Activated CD4-positive, alpha-beta T cell treated with anti-CD3 and anti-CD28 coated beads for 24 hours (primary cell): ENCODE measurements at places on chromosomes 12 and 14.

- no peak for DNase-seq
Measured at GRCh38 chr14:72849222-72849621, 44.7 kb downstream of the DPF3 start.

DNA sequence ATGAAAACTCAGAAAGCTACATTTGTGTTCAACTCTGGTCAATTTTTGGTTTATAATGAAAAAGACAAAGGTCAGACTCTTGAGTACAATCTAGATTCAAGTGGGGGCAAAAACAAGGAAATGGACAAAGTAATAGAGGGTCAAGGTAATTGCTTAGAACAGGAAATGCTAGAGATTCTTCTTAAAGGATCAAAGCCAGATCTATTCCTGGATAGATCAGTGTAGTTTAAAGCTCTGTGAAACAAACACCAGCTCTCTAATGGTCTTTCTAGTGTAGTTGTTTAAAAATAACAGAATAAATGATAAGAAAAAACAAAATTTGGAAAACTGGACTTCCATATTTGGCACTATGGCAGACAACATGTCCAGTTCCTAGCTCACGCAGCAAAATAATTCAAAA lies 70.7 kb upstream of the SLC8A3 start:
- no peak for DNase-seq

- DNase-seq = no peak
Measured at GRCh38 chr12:50032854-50033581, 7.7 kb upstream of the RACGAP1 start.

DNA sequence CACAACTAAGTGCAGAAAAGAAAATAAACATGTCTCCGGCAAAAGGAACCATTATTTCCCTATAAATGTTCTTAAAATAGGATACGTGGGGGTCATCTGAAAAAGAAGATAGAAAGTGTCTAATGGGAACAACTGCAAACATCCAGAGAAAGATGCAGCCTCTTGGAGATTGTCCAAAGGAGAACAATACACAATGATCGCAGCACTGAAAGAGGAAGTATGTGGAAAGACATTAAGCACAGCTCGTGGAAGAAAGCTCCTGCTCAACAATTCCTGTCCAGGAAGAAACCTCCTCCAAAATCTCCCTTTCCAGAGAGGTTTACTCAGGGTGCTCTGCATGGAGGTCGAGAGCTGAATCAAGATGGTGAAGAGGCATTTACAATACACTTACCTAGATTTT lies 2.5 kb upstream of the LALBA start:
- DNase-seq = no peak

GRCh38 chr12:26636710-26637328 lies 196.2 kb downstream of the ITPR2 start:
- no peak for DNase-seq

GRCh38 chr14:58626431-58626831 lies 11.3 kb upstream of the DACT1 start:
- DNase-seq = no peak

DNA sequence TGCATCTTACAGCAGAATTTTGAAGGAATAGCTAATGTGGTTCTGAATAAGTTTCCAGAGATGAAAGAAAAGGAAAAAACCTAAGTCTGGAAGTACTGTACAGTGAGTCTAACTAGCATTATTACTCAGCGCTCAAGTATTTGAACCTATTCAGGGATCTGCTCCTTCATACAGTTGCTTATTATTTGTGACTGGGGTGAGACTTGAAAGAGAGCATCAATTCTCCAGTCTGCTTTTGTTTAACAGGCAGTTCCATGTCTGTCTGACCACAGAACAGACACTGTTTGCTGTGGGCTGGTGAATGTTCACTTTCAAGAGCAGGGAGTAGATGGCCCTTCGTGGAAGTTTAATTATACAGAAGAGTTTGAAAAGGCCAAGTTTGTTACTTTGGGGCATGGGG lies 9.3 kb downstream of the ETV6 start:
- DNase-seq = no peak

- DNase-seq = no peak
Measured at GRCh38 chr12:130715998-130716968, at the start of gene RIMBP2. Gene RIMBP2, minus strand, starts transcription at chr12:130716299. Its CDS starts 237,286 bp downstream, at chr12:130479013.

DNA sequence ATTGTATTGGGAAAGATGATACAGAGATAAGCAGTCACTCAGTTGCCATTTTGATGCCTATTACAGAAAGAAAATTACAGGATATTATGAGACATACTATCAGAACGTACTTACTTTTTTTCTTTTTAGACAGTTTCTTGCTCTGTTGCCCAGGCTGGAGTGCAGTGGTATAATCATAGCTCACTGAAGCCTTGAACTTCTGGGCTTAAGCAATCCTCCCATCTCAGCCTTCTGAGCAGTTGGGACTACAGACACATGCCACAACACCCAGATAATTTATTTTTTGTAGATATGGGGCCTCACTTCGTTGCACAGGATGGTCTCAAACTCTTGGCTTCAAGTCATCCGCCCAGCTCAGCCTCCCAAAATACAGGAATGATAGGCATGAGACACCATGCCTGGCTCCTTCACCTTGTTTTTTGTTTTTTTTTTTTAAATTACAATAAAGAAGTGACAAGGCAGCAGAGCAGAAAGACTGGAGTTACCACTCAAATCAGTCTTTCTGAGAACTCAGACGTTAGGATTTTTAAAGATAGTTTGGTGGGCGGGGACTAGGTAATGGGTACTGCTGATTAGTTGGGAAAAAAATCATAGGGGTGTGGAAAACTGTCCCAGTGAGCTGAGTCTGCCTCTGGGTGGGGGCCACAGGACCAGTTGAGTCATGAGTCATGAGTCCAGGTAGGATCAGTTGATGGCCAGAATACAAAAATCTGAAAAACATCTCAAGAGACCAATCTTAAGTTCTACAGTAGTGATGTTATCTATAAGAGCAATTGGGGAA lies 11.5 kb upstream of the CPM start:
- DNase-seq = no peak

GRCh38 chr12:45077251-45077650 lies 26.4 kb upstream of the DBX2 start:
- DNase-seq = no peak

DNA sequence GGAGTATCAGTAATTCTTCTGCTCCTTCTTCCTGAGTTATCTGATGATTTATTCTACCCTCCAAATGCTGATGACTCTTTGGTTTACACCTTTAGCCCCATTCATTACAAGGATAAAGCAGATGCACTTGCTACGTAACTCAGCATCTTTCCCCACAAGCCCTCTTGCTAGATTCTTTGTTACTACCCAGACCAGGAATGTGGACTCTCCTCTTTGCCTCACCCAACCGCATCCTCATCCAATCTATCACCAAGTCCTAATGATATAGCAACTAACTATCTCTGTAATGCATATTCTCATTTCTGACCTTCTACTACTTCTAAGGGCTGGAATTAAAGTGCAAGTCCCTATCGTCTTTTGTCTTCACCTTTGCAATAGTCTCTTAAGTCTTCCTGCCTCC lies 9.2 kb downstream of the KRT1 start:
- no peak for DNase-seq

GRCh38 chr12:47028981-47029708 lies 50.3 kb upstream of the PCED1B start:
- no peak for DNase-seq

GRCh38 chr12:113067987-113068935 lies 11.7 kb downstream of the DTX1 start:
- DNase-seq = no peak

GRCh38 chr12:78229591-78230101 lies 399.0 kb downstream of the NAV3 start:
- no peak for DNase-seq

DNA sequence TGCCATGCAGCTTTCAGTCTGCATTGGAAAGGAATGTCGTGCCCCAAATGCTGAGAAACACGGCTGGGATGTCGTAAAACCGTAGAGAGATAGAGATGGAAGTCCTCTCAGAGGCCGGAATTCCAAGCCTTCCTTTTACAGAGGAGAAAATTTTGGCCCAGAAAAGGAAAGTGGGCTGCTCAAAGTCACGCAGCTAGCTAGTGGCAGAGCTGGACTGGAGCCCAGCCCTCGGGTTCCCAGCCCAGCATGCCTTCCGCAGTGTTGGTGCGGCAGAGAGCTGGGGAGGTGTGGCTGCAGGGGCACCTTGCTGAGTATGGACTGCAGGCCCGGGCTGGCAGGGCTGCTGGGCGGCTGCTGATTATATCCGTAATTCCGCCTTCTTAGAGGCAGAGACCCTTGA lies 50.3 kb downstream of the KCNA1 start:
- DNase-seq = no peak

DNA sequence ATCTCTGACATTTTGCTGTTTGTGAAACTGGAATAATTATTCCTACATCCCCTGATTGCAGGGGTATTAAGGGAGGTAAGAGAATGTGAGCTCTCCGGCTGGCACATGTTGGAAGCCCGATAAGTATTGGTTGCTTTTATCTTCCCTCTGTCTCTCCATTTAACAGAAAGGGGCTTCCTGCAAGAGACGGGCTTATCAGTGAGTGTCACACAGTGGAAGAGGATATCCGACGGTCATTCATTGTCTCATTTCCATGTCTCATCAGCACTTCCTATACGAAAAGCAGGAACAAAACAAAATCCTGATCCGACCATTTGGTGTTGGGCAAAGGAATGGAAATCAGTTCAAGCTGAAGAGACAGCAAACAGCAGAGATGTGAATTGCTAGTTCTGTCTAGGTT lies 10.7 kb downstream of the DYRK4 start:
- no peak for DNase-seq

GRCh38 chr14:56145965-56146364 lies 27.8 kb downstream of the PELI2 start:
- no peak for DNase-seq

DNA sequence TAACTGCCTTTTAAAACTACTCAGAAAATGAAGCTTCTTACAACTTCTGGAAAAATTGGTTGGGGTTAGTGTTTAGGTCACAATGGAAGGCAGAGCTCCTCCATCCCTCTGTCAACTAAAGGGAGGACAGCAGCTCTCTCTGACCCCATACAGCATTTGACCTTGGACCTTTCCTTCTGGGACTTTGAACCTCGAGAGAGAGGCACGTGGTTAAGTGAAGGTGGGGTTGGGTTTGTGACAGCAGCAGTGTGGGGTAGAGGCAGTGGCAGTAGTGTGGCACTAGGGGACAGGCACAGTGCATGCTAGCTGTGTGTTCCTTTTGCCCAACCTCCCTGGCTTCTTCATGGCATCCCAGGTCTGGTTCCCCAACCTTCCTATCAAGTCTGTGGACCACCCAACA lies 9.4 kb upstream of the C12orf75 start:
- DNase-seq = no peak

DNA sequence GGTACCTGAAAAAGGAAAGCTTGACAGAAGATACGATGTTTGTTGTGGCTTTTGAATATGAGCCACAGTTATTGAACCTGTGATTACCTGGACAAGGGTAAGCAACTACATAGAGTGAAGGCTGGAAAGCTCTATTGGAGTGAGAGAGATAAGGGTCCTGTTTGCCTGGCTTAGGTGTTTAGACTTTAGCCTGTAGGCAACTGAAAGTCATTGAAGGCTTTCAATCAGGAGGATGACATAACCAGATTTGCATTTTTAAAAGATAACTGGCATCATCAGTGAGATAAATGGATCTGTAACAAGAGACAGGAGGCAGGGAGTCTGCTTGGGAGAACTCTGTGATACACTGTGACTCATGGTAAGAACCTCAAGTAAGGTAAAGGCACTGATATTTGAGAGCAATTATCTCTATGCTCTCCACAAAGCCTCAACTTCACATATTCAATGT lies 128.9 kb upstream of the SOX5 start:
- DNase-seq = no peak

DNA sequence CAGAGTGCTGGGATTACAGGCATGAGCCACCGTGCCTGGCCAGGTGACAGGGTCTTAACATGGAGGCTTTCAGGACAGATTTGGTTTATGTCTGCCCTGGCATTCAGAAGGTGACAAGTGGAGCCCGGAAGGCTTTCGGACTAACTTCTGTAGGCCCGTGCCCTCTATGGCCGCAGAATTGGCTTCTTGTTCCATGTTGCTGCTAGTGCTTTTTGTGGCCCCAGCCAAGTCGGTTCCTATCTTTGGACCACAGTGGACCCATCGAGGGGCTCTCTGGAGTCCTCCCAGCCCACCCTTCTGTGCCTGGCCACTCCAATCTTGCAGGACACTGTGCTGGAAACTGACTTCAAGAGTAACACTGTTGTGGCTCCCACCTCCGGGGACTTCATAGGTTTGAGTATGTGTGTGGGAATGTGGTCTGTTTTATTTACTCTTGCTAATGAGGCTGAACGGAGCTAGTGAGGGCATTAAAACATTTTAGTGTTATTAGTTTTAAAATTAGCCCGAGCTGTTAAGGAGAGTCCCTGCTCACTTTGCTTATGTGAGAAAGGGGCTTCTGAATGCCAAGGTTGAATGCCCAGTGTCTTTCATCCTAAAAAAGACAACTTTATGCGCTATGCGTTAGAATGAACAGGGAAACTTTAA lies 245.9 kb downstream of the CACNA1C start:
- no peak for DNase-seq

- DNase-seq = no peak
Measured at GRCh38 chr12:78406828-78407227, 457.7 kb upstream of the SYT1 start.
